Cardiac muscle cell (in vitro differentiated cells and primary cell): ENCODE measurements at places on chromosomes 5 and 9.

GRCh38 chr5:172832383-172833315 is 1.4 kb upstream of the ERGIC1 start:
- no peak for DNase-seq

GRCh38 chr9:125861405-125862058 is 114.4 kb downstream of the PBX3 start:
- DNase-seq = peak; percentile 28

GRCh38 chr5:73743161-73743560 is 117.2 kb downstream of the ARHGEF28 start:
- DNase-seq = no peak

DNA sequence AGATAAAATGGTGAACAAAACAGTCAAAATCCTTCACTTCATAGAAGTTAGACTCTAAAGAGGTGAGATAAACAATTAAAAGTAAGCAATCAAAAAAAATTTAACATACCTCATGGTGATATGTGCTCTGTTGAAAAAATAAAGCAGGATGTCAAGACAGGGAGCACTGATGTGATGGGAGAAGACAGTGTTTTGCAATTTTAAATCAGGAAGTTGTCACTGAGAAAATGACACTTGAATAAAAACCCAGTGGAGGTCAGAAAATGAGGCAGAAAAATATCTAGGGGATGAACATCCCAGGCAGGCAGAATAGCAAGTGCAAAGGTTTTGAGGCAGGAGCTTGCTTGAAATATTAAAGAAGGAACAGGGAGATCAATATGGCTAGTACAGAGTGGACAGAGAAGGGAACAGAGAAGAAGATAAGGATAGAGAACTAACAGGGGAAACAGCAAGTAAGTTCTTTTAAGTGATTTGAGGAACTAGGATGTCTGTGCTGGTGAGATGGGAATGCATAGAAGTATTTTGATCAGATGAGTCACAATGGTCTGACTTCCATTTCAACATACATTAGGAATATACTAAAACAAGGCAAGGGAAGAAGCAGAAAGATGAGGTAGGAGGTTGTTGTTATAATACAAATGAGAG is 130.4 kb downstream of the CHSY3 start:
- DNase-seq = no peak

- no peak for DNase-seq
Observed at GRCh38 chr5:61801174-61801573, 469.1 kb downstream of the ZSWIM6 start.

- no peak for DNase-seq
Observed at GRCh38 chr5:57232293-57233033, 58.6 kb downstream of the GPBP1 start.

DNA sequence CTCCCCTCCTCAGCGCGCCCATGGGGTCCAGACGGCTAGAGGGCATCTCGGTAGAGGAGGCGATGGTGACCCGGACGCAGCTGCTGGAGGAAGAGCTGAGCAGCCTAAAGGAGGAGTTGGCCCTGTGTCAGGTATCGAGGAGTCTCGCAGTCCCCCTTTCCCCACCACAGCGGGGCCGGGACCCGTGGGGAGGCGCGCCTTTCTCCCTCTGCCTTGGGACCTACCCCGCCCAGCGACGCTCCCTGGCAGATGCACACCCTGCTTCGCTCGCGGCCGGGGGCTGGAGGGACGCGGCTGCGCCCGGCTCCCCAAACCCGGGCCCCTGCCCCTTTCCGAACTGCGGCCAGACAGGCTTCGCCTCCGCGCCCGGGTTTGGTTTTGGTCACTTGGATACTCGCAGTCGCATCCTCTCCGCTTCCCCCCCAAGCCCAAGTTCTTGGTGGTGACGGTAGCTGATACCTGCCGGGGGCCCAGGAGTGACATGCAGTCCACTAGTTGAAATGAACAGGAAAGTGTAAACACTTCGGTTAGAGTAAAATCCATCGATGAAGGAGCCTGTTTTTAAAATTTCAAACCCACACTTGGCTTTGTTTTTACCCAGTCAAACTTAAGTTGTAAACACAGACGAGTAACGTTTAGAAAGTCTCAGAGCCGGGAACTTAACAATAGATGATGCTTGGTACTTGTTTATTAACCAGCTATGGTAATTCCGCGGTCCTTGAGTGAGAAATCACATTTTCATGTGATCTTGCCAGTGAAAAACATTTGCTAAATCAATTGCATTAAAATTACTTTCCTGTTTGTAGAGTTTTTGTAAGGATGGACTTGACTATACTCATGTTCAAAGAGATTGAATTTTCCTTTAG is 688 bp downstream of the CNTLN start:
- DNase-seq = peak; percentile 59

- DNase-seq = no peak
Observed at GRCh38 chr9:109205526-109205925, 38.5 kb upstream of the FRRS1L start.

DNA sequence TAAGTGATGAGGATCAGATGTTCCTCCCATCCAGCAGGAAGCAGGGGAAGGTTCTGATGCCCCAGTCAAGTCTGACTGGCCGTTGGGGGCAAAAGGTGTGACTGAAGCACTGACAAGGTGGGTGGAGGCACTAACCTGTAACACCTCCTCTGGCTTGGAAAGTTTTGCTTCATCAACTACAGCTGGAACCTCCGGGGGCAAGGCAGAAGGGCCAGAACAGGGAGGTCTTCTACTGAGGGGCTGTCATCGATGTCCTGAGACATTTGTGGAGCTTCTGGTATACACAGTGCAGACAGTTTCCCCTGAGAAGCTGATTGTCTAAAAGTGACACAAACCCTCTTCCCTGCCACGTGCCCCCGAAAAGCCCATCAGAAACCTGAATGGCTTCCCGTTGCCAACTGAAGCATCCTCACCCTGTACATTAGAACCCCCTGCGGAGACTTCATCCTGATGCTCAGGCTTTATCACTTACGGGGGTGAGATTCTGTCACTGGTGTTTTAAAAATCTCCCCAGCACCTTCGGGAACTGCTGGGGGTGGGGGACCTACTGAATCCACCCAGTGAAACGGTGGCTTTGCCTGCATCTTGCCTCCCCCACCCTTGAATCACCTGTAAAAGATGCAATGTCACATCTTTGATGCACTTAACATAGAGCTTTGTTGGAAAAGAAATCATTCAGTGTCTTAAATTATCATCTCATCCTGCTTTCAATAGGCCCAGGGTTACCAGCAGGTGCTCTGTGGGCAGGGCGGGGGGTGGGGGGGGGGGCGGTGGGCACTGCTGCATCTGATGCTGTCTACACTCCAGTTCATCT is 24.6 kb downstream of the TRAF1 start:
- DNase-seq = no peak

DNA sequence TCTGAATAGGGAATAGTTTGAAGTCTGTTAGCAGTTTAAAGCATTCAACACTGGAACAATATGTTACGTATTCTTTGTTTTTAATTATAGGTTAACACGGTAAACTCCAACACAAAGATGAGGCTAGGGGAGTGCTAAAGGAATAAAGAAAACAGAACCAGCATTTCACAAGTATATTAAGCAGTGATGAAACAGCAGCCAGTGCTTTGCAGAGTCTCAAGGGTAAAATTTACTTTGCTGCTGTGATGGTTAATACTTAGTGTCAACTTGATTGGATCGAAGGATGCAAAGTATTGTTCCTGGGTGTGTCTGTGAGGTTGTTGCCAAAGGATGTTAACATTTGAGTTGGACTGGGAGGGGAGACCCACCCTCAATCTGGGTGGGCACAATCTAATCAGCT is 30.0 kb upstream of the GSN start:
- DNase-seq = no peak

DNA sequence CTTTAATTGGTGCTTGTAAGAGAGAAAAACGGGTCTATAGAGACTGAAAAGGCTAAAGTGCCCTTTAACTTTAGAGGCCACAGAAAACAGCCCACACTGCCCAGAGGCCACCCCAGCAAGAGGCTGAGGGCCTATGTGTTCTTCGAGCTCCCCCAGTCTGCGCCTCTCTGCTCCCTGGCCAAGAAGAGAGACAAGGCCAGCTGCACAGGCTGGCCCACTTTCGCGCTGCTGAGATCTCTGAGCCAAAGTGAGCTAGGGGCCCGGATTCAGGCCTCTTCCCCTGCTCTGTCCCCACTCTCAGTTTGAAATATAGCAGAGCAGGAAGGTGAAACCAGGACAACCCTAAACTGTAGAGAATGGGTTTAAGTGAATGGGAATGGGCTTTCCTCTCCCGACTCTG is 132.0 kb upstream of the TRIM32 start:
- DNase-seq = no peak

DNA sequence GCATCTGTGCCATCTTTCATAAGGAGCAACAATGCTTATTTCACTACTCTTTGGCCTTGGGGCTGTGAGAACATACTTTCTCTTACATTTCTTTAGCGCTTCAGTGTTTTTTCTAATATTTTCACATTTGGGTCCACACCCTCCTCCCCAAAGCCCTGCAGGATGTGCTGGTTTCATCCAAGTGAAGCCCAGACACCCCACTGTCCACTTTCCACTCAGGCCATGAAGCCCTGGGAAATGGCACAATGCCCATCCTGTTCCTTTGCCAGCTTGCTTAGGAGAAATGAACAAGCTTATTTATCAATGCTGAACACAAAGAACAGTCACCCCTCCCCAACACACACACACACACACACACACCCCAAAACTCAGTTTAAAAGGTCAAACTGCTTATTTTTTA is 17.3 kb upstream of the TMOD1 start:
- no peak for DNase-seq

DNA sequence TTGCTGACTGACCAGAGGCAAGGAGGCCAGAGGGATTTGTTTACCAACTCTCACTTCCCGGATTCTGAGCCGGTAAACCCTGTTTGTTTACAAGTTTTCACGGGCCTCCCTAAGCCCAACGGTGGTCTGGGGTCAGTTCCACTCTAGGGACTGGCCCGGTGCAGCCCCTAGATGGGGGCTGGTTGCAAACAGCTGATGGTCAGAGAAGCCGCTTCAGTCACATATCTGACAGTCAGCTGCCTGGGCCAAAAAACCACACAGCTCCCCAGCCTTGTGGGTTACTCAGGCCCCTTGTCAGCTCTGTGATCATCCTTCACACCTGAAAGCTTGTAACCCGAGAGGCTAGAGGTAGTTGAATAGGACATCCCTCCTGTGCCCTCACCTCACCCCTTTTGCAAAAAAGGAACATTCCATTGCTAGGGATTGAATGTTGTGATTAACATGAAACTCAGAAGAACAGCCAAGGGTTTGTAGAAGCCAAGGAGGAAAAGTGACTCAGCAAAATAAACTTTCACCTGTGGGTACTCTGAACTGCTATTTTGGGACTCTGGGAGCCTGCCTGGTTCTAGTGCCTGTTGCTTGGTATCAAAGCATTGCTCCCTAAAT is 40.4 kb downstream of the SAR1B start:
- DNase-seq = peak; percentile 14

- DNase-seq = peak; percentile 19
Observed at GRCh38 chr5:110356677-110357076, 369.8 kb downstream of the TMEM232 start.

DNA sequence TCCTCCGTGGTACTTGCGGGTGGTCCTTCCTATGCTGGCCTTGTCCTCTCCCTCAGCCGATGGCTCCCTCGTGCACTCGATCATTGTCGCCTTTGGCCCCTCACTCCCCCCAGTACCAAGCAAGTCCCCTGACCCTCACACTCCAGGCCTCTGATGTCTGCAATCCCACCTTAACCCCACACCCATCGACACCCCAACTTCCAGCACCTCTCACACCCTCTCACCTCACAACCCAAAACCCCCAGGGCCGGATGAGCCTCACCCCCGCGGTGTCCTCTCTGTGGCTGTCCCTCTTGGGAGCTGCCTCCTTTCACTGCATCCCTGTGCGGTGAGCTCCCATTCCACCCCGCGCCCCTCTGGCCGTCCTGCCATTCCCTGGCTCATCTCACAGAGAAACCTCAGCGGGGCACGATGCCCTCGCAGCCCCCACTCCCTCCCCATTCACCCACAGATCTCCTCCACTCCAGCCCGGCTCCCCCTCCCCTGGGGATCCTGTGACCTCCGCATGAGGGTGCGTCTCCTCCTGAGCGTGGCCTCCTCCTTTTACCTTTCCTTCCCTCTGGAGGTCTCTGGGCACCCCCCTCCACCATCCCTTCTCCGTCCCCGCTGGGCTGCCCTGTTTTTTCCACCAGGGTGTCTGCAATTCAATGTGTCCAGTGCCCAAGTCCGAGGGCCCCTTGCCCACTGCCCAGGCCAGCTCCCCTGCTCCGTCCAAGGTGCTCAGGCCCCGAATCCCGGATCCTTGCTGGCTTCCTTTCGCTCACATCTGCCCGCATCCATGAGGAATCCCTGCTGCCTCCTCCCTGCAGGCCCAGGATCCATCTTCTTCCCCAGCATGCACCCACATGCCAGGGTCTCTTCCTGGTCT is 15.8 kb upstream of the RNU6ATAC start:
- DNase-seq = no peak

DNA sequence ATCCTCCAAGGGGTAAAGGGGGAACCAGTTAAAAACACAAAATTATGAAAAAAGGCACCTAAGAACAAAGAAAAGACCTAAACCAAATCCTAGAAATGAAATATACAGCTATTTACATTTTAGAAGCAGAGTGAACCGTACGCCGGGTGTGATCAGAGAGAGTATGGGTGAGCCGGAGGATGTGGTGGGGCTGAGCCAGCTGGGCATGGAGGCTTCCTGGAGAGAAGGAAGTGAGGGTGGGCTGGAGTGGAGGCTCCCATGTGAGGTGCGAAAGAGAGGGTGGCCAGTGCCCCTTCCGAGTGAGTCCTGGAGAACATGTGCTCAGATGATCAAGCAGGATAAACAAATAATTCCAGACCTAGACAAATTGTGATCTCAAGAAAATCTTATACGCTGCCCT is 111.6 kb downstream of the CACNA1B start:
- no peak for DNase-seq

DNA sequence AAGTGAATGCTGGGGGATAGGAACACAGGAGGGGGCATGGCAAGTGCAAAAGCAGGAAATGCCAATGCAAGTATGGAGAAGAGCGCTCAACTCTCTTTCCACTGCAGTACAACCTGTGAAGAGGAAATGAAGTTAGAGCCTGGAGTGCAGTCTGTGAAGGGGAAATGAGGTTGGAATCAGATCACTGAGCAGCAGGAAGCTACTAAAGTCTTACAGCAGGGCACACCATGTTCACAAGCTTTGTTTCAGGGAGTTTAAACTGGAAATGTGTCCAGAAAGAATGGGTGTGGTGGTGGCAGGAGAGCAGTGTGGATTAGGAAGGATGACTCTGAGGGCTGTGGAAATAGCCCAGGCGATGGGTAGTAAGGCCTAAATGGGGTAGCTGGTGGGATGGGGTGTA is 15.4 kb downstream of the ARHGEF37 start:
- DNase-seq = no peak

GRCh38 chr5:66247176-66247960 is 103.3 kb downstream of the SREK1 start:
- peak; percentile 78 for DNase-seq

- DNase-seq = peak; percentile 63
Observed at GRCh38 chr5:127029581-127030258, 638 bp downstream of the MARCHF3 start.
